ENCODE measurements at places on chromosomes 12 and 14.

GRCh38 chr14:74980398-74980730, 22.4 kb upstream of the EIF2B2 start:
- DNase-seq = no peak

- DNase-seq = peak; percentile 63
These were observed at the start of gene TMEM106C for GRCh38 chr12:47963340-47964040. TMEM106C (plus strand) TSS chr12:47963596; CDS start chr12:47964237, 641 bp downstream.

DNA sequence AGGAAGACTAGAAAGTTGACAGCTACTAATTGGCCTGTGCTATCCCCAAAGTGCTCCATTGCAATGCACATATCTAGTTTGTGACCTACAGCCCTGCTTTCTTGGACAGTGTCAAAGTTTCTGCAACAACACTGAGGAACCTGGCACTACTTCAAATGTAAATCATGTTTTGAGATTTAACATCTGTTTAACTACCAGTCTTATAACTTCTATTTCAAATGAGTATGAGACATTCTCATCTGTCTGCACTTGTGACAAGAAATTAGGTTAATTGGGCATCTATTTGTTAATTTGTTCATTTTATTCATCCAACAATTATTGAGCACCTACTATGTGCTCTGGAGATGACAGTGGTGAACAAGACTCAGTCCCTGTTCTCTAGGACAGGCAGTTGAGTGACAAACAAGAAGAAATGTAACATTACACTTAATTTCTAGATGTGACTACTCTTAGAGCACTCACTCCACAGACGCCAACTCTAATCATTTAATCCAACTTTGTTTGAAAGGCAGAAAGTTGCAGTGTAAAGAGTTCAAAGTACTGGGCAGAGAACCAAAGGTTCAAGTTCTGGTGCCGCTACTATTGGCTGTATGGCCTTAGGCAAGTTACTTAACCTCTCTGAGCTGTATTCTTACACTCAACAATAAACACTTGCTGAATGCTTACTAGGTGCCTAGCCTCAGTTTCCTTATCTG, 74.8 kb downstream of the HECTD4 start:
- DNase-seq = no peak

DNA sequence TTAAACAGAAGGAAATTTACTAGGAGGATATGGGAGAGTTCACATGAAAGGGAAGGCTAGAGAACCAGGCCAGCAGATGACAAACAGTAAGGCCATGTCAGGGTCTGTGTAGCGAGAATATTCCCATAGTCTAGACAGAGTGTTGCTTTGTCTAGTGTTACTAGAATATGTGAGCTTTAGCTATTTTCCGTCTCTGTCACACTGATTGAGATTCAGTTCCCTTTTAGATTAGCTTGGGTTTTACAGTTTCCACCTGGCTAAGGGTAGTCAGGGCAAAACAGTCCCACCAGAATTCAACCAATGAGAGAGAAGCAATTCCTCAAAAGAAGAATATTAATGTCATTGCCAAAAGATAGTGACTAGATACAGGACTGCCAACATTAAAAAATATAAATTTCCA, 82.8 kb upstream of the MDM1 start:
- DNase-seq = no peak

GRCh38 chr12:26519462-26519861, 313.5 kb downstream of the ITPR2 start:
- DNase-seq = no peak

DNA sequence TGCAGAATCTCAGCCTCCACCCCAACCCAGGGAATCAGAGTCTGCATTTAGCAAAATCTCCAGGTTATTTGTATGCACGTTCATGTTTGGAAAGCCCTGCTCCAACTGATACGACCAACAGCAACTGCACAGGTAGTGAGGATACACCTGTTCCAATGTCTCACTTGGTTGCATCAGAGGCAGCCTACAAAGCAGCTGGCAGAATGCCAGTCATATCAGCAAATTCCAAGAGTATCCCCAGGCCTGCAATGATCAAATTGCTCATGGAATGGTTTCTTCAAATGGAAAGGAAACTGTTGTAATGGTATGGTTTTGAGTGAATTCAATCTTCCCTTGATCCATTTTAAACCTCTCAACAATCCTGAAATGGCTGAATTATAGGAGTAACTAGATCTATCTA, 75.4 kb downstream of the GRIP1 start:
- DNase-seq = no peak

DNA sequence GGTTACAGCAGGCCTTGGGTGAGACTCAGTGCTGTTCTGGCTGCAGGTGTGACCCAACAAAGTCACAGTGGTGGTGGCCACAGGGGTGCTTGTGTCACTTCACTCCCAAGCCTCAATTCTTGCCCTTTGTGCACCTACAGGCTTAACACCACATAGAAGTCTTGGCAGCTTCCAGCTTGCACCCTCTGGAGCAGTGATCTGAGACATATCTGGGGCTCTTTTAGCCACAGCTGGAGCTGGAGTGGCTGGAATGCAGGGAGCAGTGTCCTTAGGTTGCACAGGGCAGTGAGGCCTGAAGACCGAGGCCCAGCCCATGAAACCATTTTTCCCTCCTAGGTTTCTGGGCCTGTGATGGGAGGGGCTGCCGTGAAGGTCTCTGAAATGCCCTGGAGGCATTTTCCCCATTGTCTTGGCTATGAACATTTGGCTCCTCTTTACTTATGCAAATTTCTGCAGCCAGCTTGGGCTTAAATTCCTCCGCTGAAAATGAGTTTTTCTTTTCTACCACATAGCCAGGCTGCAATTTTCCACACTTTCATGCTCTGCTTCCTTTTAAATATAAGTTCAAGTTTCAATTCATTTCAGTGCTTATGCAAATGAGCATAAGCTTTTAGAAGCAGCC, 37.7 kb downstream of the ADAM21 start:
- DNase-seq = no peak

DNA sequence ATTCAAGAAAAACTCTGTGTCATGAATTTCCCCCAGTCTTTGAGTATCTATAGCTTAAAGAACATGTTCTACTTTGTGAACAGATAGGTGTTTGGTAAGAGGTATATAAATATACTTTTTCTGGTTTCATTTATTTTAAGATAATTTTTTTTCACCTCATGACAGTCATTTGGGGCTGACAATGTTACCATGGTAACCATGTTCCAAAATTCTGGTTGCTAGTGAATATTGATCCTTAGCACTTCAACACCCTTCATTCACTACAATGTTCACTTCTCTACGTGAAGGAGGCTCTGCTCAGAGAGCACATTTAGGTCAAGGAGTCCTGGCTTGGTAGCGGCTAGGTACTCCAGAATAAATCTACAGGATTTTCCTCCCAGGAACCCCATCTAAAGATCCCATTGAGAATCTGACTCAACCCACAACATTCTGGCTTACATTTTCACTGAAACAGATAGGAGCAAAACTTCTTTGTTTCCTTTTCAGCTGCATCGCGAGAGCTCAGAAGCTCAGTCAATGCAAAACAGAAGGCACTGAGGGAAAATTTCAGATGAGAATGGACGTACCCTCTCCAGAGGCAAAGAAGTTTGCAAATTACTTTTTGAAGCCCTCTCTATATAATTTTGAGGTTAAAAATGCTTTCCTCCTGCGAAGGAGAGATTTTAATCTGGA, 93.6 kb downstream of the ARF6 start:
- no peak for DNase-seq

DNA sequence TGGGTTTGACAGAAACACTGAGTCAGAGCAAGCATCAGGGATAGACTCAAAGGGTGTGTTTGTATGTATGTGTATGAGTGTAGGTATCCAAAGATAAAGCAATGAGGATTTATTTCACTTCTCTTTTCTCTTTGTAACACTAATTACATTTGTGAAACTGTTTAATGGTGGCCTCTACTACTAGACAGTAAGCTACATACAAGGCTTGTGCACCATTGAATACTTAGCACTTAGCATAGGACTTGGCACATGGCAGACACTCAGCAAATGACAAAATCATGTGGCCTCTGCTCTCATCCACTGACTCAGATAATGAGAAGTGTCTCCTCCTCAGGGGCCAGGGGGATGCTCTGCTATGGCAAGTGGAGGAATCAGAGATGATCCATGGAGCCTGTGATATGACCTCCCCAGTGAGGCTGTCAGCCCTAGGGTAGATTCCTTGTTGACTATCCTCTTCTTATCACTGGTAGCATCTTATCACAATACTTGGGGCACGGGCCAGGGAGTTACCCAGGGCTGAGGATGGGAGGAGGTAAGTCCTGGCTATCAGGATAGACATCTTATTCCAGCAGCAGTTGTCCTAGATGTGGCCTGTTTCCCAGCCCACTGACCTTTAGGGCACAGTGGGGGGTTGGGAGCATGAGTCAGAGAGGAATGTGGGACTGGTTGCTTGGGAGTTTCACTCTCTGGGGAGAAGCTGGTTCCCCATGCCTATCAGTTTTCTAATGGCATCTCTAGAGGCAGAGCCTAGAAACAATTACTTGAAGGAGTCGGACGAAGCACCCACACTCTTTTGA, 71.2 kb upstream of the HOXC13 start:
- peak; percentile 28 for DNase-seq

GRCh38 chr12:97941686-97942354, 479.2 kb downstream of the RMST start:
- no peak for DNase-seq

DNA sequence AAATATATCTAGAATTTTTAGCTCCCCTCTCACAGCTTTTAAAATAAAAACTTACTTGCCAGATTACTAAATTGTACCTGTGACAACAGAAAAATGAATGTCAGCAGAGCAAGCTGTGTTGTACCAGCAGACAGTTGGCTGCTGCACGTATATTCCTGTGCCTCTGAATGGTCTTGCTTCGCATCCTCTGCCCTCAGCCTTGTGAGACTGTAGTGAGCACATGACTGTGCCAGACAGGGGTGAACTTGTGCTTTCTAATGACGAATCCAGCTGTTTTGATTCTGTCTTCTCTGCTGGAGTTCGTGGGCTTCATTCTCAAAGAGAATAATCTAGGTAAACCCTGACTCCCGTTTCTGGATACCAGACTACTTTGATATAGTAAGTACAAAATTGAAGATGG, 58.3 kb upstream of the FRMD6 start:
- DNase-seq = no peak
